ENCODE measurements at places on chromosomes 2 and 18. TPM values are rescaled to one million over a fixed set of nuclear protein-coding genes. Genes with fewer than 3 reads are reported as not detected.

DNA sequence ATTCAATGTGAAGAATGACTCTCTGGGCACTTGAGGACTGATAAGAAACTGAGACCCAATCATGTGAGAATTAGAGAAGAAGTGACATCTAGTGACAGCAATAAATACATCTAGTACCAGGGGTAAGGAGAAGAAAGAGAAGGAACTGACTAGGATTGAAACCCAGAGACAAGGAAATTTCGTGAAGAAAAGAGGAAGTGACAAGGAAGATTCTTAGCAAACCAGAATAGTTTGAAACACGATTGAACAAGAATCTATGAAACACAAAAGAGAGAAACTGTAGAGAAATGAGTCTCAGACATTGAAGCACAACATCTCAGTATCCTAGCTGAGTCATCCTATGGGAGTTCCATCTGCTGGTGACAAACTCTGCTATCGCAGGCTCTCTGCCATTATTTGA, 571.9 kb upstream of the PKDCC start:
- no peaks in the 10 kb centered on the region for H3K27me3 ChIP-seq
- no peak for DNase-seq
- H3K4me3 ChIP-seq: no peak overlapping the region
- H3K4me1 ChIP-seq: no peaks in the 10 kb centered on the region

Gene SOX11
- total RNA-seq: not detected

Gene EVA1A
- total RNA-seq: not detected

GRCh38 chr2:97751752-97752151, 38.4 kb downstream of the ZAP70 start:
- H3K27ac ChIP-seq: no peak overlapping the region
- peaks cover 12% of the 10 kb centered on the region for H3K4me1 ChIP-seq
- no peak overlapping the region for H3K4me3 ChIP-seq
- peaks cover 15% of the 10 kb centered on the region for H3K36me3 ChIP-seq
- DNase-seq: no peak

Data from activated T-helper 2 cell treated with anti-CD3 and anti-CD28 coated beads, Interferon-gamma antibody, Interleukin-2, Interleukin-4, amounts not matched to agents 10 μg/mL and 5 μg/mL and 100 μg/mL, durations not matched to agents 14 hours and 24 hours and 36 hours (primary cell).